ENCODE measurements at places on chromosomes 3 and 15.
A peak's percentile ranks its signal among the peaks of the same experiment; 100 is the strongest.

DNA sequence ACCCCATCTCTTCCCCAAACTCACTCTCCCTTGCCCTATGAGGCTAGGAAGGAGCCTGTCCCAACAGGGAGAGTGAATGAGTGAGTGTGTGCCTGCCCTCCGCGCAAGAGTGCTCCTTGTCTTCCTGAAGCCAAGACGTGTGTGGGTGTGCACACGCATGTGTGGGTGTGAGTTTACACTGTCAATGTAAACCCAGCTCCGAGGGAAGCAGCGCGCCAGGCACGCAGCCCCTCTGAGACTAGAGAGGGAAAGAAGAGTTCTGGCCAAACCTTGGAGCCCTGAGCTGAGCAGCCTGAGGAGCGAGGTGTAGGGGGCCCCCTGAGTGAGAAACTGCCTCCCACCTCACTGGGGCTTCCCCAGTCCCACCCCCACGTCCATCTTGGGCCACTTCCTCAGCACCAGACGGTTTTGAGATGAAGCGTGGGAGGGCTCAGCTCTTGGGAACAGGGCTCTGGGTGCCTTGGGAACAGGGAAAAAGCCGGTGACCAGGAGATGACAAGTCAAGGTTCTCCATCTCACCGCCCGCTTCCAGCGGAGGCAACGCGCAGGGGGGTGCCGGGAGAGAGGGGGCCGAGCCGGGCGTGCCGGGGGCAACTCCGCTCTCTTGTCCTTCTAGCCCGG, 5.1 kb downstream of the MECOM start:
- DNase-seq: no peak

GRCh38 chr3:183638101-183638852, 2.9 kb downstream of the KLHL24 start:
- DNase-seq: no peak

- DNase-seq: no peak
Observed at GRCh38 chr3:47005212-47006144, 26.0 kb downstream of the NBEAL2 start.

DNA sequence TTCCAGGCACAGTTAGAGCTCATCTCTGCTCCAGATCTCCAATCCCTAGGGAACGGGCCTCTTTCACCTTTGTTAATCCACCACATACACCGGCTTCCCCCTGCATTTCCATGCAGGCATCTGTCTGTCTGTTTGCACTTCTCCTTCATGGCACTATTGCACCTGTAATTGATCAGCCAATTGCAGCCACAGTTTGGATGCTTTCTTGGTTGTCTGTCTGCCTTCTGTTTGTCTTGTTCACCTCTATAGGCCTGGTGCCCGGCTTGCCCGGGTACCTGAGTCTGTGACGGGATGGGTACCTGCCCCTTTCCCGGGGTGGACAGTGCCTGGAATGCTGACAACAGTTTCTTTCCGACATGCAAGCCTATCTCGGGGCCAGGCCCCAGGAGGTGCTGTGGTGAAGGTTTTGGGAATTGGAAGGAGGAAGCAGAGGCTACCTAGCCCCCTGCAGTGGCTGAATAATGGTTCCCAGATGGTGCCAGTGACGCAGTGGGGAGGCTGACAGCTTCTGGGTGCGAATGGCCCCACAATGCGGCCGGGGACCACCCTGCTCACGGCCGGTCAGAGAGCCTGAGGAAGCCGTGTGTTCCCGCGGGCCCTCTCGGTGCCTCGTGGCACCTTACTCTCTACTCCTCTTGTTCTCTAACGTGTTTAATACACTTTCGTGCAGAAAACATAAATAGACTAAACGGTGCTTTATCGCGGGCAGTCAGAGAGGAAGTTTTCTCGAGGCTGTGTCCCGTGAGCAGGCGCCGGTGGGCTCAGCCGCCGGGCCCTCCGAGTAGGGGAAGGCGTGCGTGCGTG, 31.3 kb upstream of the RAB6B start:
- DNase-seq: peak; percentile 59

- peak; percentile 80 for DNase-seq
Observed at GRCh38 chr3:48435774-48436476, 4.0 kb downstream of the CCDC51 start.

DNA sequence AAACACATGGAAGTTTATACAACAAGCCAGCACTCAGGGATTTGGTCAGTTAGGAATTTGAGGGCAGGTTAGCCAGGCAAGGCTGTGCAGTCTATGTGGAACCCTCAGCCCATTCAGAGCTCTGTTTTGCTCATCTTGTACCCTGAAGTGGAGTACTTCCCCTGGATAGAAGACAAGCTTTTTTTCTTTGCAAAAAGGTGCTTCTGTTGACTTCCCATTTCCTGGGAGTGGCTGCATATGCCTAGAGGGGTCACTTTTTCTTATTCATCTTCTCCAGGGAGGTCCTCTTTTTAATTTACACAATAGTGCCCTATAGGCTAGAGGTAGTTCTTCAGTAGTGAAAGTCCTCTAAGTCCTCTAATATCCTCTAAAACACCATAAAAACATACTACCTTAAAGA, 225.0 kb upstream of the P2RY1 start:
- DNase-seq: no peak

Measured in fibroblast of upper back skin (primary cell).